Cardiac fibroblast (primary cell): ENCODE measurements at places on chromosomes 12 and 14.

GRCh38 chr12:14167005-14167628 is 185.7 kb upstream of the GRIN2B start:
- DNase-seq, result peak; percentile 64

DNA sequence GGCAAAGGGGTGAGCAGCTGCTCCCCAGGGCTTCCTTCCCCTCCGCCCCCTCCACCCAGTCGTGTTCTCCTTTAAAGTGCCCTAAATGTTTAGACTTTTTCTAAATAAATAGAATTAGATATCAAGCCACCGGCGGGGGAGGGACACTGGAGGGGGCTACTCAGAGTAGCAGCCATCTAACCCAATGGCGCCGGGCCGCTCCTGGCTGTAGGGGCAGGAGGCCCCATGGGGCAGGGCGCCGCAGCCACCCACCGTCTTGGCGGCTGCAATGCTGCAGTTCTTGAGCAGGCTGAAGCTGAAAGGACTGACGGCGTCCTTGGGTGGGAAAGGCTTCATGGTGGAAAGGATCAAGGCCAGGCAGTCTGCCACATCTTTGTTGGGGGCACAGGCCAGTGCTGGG is 13.1 kb downstream of the SLC39A5 start:
- DNase-seq, result no peak

GRCh38 chr14:22427771-22428231 is 161.2 kb downstream of the DAD1 start:
- DNase-seq, result peak; percentile 77

- no peak for DNase-seq
Measured at GRCh38 chr14:22434901-22435550, 154.0 kb downstream of the DAD1 start.

- DNase-seq, result no peak
Measured at GRCh38 chr12:120618954-120619615, 21.3 kb upstream of the CABP1 start.

DNA sequence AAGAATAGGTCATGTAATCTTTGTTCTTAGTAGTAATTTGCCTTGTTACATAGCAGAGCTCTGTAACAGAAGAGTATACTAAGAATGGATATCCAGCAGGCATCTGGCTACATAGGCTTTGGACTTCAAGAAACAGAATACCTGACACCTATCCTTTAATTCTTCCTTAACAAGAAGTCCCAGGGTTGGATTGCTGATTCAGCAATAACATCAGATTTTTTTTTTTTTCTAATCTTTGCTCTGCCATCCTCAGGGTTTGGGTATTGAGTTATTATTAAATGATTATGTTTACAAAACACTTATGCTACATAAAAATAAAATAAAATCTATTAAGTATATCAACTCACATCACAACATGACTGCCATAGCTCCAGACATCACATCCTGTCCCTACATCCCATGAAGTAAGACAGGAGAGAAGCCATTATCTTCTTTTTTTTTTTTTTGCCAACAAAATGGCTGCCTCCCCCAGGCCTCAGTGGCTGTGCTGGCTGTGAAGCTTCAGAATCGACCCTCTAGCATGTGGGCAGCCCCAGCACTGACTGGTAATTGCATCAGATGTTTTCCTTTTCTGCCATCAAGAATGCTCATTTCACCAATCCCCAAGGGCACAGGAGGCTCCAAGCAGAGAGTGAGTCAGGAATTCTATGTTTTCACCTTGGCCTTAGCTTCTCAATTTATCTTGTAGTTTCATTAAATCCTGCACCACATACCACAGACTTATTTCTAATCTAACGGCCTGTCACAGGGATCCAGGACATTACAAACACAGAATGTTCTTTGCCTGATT is 186.2 kb downstream of the DICER1 start:
- peak; percentile 10 for DNase-seq

DNA sequence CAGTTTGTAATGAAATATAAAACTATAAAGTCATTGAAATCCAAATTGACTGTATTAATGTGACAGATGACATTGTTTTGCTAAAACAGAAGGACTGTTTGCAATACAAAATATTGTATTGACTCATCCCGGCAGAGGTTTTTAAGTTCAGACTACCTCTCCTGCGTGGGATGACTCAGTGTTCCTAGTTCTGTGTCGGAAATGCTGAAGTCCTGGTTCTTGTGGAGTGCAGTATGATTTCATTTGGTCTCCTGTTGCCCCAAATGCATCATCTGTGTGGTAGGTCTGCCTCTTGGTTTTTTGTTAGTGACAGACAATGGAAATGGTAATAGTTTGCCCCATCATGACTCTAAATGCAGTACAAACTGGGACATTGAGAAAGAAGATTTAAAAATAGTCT is 27.8 kb downstream of the PELI2 start:
- peak; percentile 69 for DNase-seq

DNA sequence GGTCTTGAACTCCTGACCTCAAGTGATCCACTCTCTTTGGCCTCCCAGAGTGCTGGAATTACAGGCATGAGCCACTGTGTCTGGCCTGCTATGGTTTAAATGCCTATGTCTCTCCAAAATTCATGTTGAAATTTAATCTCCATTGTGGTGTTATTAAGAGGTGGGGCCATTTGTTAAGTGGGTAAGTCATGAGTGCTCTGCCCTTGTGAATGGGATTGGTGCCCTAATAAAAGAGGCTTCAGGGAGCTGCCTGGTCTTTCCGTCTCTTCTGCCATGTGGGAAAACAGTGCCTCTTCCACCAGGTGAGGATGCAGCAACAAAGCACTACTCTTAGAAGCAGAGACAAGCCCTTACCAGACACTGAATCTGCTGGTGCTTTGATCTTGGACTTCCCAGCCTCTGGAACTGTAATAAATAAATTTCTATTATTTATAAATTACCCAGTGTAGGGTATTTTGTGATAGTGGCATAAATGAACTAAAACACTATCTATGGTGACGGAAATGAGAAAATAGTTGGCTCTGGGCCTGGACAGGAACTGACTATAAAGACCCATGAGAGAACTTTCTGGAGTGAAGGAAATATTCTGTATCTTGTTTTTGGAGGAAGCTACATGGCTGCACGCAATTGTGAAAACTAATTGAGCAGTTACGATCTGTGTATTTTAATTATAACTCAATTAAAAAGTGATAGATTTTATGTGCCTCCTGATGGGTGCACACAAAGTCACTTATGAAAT is 12.1 kb upstream of the ATP23 start:
- DNase-seq, result peak; percentile 57

- DNase-seq, result peak; percentile 14
Measured at GRCh38 chr14:88975043-88975830, 150.8 kb downstream of the TTC8 start.

- peak; percentile 9 for DNase-seq
Measured at GRCh38 chr12:112977641-112978040, 678 bp upstream of the OAS2 start.

GRCh38 chr12:49121047-49121696 is 10.0 kb downstream of the TUBA1B start:
- peak; percentile 81 for DNase-seq

- DNase-seq, result no peak
Measured at GRCh38 chr12:26467351-26467750, 272.0 kb downstream of the SSPN start.

- no peak for DNase-seq
Measured at GRCh38 chr12:64749461-64750200, 9.6 kb downstream of the GNS start.

- DNase-seq, result no peak
Measured at GRCh38 chr12:63957496-63957895, 113.0 kb downstream of the SRGAP1 start.

GRCh38 chr14:100350986-100351385 is 27.8 kb downstream of the SLC25A47 start:
- no peak for DNase-seq

DNA sequence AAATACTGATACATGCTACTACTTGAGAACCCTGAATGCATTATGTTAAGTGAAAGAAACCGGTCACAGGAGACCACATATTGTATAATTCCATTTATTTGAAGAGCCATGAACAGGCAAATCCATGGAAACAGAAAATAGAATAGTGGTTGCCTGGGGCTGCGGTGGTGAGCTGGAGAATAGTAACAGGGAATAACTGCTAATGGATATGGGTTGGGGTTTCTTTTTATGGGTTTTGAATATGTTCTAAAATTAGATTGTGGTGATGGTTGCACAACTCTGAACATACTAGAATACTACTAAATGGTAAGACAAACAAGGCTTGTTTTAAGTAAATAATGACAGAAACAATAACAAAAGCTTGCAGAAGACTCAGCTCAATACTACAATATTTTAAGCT is 293.0 kb downstream of the BTG1 start:
- peak; percentile 53 for DNase-seq

DNA sequence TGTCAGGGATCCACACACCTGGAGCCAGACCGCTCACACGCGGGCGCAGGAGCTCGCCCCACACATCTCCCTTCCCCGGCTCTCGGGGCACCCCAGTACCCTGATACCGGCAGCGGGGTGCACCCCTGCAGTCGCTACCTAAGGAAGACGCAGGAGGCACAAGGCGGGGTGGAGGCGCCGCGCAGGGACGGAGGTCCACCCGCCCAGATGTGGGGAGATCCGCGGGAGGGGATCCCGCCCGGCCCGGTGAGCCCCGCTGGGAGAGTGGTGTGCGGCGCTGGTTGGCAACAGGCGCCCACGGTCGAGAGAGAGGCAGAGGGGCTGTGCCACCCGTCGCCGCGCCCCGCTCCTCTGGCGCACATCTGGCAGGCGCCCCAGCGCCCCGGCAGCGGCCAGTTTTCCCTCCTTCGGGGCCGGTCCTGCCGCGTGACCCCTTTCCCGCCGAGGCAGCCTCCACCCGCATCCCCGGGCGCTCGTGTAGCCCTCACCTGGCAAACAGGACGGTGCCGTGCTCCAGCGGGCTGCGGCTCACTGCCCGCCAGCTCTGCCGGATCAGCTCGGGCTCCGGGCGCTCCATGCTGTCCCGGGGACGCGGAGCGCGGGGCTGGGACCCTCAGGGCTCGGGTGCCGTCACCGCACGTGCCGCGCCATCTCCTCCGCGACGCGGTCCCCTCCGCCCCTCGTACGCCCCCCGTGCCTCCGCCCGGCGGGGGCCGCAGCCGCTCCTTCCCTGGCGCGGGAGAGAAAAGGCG is 469 bp downstream of the NGB start:
- DNase-seq, result no peak

- DNase-seq, result peak; percentile 64
Measured at GRCh38 chr14:29016050-29016900, 249.7 kb downstream of the FOXG1 start.

DNA sequence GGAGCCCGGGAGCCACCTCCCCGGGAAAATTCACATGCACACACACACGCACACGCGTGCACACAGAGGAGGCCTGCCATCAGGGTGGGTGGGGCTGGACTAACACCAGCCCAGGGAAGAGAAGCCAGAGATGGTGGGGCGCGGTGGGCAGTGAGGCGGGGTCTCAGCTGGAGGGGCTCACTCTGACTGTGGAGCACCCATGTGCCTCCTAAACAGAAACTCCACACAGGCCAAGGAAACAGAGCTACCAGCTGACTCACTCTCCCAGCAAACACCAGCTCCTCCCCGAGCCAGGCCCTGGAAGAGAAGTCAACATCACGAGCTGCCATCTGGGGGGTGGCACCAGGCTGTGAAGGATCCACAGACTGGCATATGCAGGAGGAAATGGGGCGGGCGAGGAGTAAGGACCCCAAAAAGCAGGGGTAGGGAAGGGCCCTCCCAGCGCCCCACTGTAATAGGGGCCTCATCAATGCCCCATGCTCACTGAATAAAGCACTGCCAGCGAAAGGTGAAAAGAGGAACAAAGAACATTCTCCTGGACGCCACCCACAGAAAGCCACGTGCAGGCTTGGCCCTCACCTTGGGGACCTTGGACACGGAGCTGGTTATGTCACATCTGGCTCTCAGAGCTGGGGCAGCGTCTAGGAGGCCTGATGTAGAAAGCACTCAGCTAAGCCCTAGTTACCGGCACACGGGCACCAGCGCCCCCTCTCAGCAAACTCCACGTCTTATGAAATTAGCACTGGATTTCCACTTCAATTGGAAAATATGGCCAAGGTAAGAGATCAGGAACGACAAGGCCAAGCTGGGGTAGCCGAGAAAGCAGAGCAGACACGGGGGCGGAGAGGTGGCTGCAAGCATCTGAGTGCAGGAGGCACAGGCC is 8.4 kb upstream of the INF2 start:
- peak; percentile 86 for DNase-seq

DNA sequence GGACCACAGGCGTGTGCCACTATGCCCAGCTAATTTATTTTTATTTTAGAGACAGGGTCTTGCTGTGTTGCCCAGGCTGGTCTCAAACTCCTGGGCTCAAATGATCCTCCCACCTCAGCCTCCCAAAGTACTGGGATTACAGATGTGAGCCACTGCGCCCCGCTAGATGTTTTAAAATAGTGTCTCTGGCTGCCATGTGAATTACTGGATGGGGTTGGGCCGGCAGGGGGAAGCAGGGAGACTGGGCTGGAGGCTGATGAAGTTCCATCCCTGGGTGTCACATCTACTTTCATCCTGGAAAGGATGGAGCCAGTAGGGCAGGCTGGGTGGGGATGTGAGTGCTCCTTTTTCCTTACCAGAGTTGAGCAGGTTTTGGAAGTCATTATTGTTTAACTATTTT is 46.1 kb downstream of the DNAH10 start:
- peak; percentile 22 for DNase-seq

- DNase-seq, result no peak
Measured at GRCh38 chr14:100566119-100566518, 21.1 kb downstream of the BEGAIN start.

GRCh38 chr12:127773520-127773919 is 493.4 kb upstream of the TMEM132C start:
- DNase-seq, result no peak

GRCh38 chr12:47747126-47747525 is 11.6 kb downstream of the RAPGEF3 start:
- DNase-seq, result no peak

GRCh38 chr12:16685107-16685506 is 79.1 kb upstream of the LMO3 start:
- peak; percentile 38 for DNase-seq

GRCh38 chr12:4323396-4323795 is 2.4 kb downstream of the TIGAR start:
- no peak for DNase-seq

GRCh38 chr12:105813201-105813600 is 325.6 kb downstream of the NUAK1 start:
- DNase-seq, result no peak

GRCh38 chr12:7729746-7730145 is 17.4 kb downstream of the CLEC4C start:
- DNase-seq, result peak; percentile 1

DNA sequence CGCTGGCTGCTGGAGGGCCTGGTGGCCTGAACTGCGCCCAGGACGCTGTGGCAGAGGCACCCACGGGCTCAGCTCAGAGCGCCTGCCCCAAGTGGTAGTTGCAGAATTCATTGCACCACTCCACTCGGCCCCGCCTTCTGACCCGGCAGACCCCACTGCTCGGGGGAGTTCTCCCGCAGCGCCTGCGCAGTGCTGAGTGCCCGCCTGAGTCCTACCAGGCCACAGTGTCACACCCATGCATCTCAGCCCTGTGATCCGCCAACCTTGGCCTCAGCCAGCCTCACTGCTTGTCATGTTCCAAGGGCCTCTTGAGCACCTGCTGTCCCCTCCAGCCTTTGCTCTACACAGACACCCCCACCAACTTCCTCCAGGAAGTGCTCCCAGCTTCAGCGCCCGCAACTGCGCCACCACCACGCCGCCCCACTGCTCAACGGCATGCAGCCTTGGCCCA is 12.2 kb downstream of the DEGS2 start:
- no peak for DNase-seq
